GM10248 (cell line): ENCODE measurements at places on chromosomes 16 and 17.

- DNase-seq: no peak
These were observed 10.2 kb upstream of the TMEM238L start for GRCh38 chr17:10814075-10814474.

DNA sequence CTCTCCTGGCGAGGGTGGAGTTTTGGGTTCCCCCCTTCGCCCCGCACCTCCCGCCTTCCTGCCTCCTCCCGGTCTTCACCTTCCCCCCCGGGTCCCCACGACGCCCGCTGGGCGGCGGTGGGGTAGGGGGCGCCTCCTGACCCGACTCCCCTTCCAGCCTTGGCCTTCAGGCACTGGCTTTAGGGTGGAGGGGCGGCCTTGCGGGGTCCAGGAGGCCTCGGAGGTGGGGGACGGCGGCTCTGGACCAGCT, 2.4 kb downstream of the SLC16A3 start:
- no peak for DNase-seq

GRCh38 chr17:882827-883585, 96.6 kb downstream of the NXN start:
- no peak for DNase-seq

DNA sequence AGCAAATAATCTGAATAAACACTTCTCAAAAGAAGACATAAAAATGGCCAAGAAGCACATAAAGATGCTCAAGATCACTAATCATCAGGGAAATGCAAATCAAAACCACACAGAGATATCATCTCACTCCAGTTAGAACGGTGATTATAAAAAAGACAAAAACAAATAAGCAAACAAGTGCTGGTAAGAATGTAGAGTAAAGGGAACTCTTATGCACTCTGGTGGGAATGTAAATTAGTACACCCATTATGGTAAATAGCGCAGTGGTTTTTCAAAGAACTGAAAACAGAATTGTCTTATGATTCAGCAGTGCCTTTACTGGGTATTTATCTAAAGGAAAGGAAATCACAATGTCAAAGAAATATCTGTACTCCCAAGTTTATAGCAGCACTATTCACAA, 343.2 kb downstream of the HAPSTR1 start:
- no peak for DNase-seq

DNA sequence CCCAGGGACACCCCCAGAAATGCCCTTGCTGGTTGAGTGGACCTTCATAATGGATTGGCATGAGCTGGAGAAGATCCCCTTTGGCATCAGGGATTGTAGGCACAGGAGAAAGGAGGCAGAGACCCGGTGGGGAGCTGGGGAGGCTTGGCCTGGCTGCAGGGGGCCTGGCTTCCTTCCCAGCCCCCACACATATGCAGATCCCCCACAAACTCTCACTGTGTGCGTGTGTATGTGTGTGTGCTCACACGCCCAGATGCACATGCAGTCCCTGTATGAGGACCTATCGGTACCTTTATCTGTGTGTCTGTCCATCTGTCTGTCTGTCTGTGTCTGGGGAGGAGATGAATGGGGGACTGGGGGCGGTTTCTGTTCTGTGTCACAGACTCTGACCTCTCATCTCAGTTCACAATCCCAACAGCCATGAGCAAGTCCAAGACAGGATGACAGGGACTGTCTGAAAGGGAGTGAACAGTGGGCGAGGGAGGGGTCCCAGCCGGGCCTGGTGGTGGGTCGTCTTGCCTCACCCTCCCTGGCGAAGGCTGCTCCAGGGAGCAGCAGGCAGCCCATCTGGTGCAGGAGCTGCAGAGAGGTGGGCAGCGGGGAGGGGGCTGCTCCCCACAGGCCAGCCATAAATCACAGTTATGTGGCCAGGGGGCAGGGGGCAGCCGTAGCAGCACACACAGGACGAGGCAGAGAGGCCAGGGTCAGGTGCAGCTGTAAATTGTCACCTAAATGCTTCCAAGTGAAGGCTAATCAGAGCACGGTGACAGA, 46.7 kb upstream of the LHX1 start:
- no peak for DNase-seq

GRCh38 chr17:77540975-77541374, 400.2 kb downstream of the SEC14L1 start:
- no peak for DNase-seq

DNA sequence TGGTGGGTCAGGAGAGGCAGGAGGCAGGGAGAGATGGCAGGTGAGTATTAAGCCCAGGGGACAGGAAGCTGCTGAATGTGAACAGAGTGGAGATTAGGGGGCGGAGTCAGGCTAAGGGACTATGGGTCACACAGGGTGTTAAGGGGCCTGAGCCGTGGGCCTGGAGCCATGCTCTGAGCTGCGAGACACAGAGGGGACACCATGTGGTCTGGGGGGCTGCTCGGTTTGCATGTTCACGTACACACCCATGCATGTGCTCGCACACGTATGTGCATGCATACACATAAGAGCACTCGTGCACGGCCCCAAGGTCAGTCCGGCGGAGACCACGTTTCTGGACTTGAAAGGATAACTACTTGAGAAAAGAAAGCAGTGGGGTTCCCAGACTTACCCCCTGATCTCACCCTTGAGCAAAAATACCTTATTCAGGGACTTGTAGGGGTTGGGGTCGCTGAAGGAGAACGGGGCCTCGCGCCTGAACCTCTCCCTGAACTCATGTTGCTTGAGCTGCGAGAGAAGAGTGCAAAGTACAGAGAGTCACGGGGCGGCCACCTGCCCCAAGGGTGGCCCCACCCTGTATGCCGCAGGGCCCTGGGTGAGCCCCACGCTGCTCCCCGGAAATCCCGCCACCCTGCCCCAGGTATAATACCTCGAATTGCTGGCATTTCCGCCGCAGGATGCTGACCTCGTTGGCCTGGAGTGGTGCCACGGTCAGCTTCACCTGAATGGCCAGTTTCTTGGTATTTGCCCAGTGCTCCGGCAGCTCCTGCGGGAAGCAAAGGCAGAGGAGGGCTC, 50.8 kb downstream of the DNAH17 start:
- no peak for DNase-seq

DNA sequence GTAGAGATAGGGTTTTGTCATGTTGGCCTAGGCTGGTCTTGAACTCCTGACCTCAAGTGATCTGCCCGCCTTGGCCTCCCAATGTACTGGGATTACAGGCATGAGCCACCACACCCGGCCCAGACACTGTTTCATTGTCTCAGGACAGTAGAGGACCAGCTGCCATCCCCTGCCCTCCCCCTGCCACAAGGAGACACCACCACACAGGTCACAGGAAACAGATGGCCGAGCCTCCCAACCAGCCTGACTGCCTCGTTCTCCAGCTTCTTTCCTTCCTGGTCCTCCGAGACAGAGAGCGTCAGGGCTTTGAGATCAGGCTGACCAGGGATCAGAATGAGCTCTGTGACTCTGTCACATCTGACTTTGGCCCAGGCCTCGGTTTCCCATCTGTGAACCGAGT, 20.8 kb upstream of the RNPS1 start:
- DNase-seq: no peak

GRCh38 chr16:59697236-59697635, 963.1 kb upstream of the GOT2 start:
- DNase-seq: no peak

GRCh38 chr17:33637534-33637933, 344.4 kb upstream of the ASIC2 start:
- DNase-seq: no peak

- no peak for DNase-seq
These were observed 35.3 kb downstream of the MRTFB start for GRCh38 chr16:14106457-14106856.

- DNase-seq: no peak
These were observed 40.6 kb upstream of the CDH5 start for GRCh38 chr16:66325717-66326376.

- no peak for DNase-seq
These were observed 30.3 kb downstream of the ALDH3A2 start for GRCh38 chr17:19678581-19679453.

- DNase-seq: no peak
These were observed 107.2 kb upstream of the NETO2 start for GRCh38 chr16:47250983-47251382.

- no peak for DNase-seq
These were observed 5.2 kb upstream of the EIF1 start for GRCh38 chr17:41683441-41684007.

GRCh38 chr17:62101090-62101489, 36.0 kb upstream of the MED13 start:
- DNase-seq: no peak

GRCh38 chr17:14058051-14058450, 11.3 kb upstream of the COX10 start:
- no peak for DNase-seq
